ENCODE measurements at places on chromosomes 12 and 14.

GRCh38 chr12:92968176-92968813 is 39.2 kb upstream of the EEA1 start:
- no peak for DNase-seq

GRCh38 chr14:75279153-75279762 is 630 bp downstream of the FOS start:
- DNase-seq = peak; percentile 87

DNA sequence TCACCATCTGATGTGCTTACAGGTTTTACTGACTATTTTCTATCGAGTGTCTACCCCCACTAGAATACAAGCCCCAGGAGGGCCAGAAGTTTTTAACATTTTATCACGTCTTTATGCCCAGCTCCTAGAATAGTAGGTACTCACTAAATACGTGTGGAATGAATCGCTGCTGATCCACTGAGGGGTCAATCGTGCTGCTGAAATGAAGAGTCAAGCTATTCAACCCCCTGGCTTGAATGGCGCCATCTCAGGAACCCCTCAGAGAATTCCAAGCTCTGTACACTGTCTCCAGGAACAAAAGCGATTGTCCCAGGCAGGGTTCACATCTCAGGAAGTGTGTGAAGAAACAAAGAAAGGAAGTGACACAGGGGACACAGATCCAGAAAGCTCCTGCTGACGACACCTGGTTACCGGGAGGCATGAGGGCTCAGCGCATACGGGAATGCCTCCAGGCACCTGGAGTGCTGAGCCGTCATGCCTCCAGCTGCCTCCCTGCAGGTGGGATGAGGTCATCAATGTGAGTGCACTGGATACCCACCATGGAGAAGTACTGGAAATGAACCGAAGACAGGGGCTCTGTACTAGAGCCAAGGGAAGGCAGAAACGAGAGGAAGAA is 45.6 kb downstream of the PITPNM2 start:
- DNase-seq = no peak

DNA sequence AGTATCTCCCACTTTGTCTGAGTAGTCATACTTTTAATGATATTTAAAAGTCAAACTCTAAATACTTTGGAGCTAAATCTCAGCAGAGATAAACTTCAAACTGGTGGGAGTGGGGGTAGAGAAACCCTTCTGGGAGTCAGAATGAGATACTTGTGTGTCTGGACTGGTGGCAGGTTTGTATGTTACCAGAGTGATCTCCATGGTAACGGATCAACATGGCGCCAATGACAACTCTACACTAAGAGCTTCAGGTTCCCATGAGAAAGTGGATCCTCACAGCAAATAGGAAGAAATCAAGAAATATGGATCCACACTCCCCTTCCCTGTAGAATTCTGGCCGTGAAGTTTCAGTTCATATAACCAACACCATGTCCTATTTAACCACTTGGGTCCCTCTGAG is 121.9 kb downstream of the ETV6 start:
- DNase-seq = no peak
